ENCODE measurements at places on chromosomes 1 and 21.

DNA sequence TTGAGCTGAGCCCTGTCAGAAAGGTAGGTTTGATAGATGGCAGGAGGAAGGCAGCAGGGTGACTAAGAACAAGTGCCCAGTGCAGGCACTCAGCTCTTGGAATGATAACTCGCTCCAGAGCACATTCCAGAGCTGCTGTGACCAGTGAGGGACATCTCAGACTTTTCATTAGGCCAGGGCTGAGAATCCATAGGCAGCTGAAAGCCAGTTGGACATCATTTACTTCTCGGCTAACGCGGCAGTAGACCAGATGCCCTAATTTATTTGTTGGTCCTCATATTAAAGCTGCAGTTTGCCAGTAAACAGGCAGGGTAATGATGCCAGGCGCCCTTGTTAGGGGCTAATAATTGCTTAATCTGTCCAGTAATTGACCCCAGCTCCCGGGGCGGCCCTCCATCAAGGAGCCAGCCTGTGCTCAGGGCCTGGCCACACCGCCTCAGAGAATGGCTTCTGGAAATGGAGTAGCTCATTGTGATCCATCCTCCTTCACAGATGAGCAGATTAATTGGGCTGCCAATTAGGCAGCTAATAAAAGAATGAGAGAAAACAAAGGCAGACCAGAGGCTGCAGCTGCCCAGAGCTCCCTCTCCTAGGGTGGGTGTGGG, 122.0 kb downstream of the BEND5 start:
- no peak for DNase-seq

GRCh38 chr1:36088265-36088576, 471 bp upstream of the ADPRS start:
- DNase-seq = no peak

- no peak for DNase-seq
Observed at GRCh38 chr1:111795401-111795800, 39.7 kb downstream of the DDX20 start.

DNA sequence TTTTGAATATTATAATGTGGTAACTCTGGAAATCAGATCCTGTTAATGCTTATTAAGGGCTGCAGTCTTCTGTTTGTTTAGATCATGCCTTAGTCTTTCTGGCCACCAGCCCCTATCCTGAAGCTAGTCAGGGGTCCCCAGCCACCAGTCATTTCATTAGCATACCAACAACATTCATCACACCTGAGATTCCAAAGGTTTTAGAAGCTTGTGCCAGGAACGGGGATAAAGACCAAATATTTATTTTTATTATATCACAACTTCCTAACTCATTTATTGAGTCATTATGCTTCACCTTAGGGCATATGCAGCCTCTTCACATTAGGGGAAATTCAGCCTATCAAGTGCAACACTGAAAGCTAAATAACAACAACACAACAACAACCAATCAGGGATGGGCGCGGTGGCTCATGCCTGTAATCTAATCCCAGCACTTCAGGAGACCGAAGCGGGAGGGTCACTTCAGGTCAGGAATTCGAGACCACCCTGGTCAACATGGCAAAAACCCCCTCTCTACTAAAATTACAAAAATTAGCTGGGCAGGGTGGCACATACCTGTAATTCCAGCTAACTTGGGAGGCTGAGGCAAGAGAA, 2.9 kb upstream of the PSEN2 start:
- DNase-seq = no peak

GRCh38 chr1:179310291-179310690, 16.7 kb downstream of the SOAT1 start:
- no peak for DNase-seq

DNA sequence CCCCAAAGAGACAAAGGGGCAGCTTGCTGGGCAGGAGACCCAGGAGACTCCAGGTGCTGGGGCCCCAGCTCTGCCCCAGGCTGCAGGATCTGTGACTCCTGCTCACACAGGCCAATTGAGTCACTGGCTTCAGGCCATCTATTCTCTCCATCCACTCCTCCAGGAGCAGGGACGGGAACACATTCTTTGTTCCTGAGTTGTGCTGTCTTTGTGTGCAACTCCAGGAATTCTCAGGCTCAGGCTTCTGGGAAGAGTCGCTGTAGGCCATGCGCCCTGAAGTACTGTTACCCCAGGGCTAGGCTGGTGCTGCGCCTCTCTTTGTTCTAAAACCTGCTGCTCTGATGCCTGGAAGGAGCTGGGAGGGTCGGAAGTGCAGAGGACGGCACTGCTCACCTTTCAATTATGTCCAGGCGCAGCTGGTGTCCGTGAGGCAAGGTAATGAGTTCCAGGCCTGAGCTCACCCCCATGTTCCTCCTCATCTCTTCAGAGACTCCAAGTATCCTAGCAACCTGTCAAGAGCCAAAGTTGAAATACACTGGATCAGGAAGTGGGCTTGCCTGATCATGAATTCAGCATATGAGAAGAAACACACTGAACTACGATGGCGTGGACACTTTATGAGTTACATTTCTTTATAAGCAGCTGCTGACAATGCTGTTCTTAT, 105.9 kb downstream of the BCAR3 start:
- DNase-seq = no peak

Data from GM20000 (cell line).